A549 (cell line): ENCODE measurements at places on chromosomes 1 and 21. TPM values are rescaled to one million over a fixed set of nuclear protein-coding genes. Genes with fewer than 3 reads are reported as not detected.

DNA sequence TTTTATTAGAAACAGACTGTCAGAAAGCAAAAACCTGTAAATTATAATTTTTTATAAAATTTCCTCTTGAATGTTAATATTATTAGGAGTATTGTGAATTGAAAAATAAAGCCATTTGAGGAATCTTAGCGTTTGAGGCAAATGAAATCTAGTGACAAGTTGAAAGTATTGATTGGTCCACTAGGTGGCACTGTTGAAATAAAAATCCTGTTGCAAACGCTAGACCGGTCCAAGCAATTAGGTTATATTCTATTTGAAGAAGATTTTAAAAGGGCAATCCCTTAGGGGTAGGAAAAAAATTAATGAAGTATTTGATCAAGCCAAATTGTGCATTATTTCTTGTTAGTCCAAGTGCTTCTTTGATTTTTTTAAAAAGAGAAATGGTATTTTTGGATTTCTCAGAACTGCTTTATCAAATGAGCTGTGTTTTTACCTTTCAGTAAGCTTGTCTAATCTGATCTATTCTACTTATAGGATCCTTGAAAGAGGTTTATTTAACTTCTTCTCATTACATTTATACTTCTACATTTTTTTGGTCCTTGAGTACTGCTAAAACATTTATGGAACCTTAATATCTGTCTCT lies 57.7 kb downstream of the ATG4C start:
- DNase-seq: peak; percentile 57

- DNase-seq: no peak
Measured at GRCh38 chr1:81525085-81525484, 275.6 kb upstream of the ADGRL2 start.

DNA sequence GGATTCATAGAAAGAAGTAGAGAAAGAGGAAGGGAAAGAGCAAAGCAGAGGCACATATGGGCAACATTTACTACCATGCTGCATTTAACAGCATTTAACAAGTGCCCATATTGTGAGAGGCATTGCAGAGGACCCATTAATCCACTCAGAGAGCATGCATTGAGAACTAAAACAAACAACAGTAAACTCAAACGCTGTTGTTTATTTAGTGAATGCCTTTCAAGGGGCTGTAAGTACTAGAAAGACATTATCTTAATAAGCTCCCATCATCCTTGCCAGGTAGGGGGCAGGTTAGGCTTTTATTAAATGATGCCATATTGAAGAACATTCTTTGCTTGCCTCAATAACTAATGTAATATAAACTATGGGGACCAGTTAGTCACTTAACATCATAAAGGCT lies 254.3 kb upstream of the DAB1 start:
- no peak for DNase-seq

DNA sequence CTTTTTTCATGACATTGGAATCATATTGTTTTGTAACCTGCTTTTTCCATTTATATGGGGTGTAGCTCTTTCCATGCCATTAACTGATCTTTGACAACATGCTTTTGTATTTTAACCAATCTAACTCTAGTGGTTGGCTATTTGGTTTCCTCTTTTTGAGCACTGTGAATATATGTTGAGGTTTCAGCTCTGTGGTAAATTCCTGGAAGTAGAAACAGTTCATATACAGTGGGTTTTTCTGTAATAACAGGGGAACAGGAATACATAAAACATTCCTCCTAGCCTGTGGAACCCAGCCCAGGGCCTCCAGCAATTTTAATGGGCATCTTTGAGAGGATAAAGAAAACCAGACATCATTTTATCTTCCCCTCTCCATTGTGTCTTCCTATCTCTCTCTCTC lies 17.4 kb downstream of the AZIN2 start:
- DNase-seq: no peak

GRCh38 chr1:14486401-14487201 lies 111.9 kb upstream of the KAZN start:
- DNase-seq: no peak

DNA sequence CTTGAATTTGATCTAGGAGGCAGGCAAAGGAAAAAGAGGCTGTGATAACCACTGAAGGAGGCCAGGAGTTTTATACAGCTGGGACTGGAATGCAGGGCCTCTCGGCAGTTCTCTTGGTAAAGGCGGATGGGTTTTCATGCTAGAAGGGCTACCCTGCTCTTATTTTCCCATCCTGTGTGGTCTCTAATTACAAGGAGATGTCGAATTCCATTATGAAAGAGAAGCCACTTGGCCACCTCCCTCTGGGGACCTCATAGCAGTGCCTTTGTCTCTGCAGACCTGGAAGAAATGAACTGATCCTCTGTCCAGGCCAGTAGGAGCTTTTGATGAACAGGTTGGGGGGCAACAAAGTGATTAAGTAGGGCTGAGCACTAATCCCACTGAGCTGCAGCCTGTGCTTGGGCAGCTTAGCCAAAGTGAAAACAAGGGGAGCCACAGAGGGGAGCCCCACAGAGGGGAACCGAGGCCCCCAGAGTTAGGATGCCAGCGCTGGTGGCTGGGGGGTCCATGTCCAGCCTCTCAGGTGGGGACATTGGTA lies 42.2 kb upstream of the BCAR3 start:
- DNase-seq: no peak

DNA sequence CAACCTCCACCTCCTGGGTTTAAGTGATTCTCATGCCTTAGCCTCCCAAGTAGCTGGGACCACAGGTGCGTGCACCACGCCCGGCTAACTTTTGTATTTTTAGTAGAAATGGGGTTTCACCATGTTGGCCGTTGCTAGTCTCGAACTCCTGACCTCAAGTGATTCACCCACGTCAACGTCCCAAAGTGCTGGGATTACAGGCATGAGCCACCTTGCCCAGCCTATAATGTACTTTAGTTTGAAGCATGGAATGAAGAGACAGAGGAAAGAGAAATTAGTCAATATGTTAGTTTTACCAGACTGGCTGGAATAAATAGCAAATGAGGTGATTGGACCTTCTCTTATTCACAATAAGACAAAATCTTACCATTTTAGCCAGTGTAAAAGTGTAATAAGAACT lies 89.0 kb downstream of the GTF2B start:
- no peak for DNase-seq

DNA sequence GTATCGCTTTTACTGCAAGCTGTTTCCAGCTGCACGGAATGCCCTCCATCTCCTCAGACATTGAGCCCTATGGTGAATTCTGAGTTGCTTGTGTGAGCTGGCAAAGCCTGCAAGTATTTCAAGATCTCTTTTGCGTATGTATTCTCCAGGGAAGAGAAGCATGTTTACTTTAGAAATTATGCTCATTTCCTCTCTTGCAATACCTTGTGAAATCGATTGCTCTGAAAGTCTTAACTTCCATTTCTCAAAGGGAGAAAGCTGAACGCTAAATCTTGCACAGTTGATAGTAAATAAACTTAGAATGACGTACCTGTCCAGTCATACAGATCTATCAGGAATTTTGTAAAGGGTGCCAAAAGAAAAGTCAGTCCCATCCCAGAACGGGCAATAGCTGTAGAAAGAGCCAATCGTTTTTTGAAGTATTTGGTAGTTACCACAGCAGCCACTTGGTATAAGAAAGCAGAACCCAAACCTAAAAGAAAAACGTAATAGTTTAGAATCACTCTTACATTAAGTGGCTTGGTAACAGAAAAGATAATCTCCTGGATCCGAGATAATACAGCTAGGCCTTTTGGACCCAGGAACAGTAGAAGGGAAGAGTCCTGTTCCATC lies 10.0 kb downstream of the SLC16A4 start:
- DNase-seq: no peak

DNA sequence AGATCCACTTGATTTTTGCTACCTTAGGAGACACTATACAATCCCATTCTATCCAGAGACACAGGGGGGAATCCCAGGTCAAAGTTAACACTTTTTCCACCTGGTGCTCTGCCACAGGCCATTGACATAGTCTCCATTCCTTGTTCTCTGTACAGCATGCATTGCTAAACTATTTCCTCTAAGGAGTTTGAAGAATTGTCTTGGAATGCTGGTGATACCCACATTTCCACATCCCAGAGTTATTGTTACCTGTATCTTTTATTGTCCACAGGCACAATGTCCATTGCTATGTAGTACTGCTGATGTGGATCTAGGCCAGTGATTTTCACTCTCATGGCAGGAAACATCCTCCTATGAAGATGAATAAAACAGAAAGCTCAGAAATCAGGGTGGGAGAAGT lies 61.9 kb downstream of the TBX15 start:
- no peak for DNase-seq

GRCh38 chr1:1355416-1355815 lies 2.9 kb downstream of the MXRA8 start:
- DNase-seq: no peak

- DNase-seq: no peak
Measured at GRCh38 chr1:104868794-104869193, 1119.1 kb downstream of the AMY1C start.

DNA sequence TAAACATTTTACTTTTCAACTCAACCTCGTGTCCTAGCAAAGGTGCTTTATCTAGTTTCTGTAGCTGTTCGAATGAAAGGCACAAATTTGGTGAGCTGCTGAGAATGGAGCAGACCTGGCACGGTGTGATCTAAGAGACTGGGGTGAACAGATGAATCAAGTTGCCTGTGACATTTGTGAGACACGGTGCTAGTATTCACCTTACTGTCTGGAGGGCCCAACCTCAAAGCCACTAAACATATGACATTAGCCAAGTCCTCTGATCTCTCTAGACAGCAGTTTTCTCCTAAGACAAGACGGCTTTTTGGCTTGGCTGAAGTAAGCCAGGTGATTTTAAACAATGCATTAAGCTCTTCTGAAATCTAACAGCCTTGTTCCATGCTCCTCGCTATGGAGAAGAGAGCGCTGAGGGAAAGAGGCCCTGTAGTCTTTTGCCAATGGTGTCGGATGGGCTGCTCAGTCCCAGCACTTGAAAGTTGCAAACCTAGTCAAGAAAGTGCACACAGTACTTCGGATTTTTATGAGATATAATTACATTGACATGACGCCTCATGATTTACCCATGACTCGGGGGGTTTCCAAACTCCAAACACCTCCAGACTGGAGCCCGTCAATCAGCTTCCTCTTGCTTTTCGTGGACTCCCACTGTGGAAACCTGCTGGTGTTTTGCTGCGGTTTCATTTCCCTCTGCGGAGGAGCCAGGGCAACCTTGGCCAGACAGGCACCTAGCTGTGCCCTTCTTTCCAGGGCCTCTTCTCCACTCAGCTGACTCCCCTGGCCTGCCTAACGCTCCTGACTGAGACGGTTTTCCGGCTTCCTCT lies 794 bp upstream of the TOR3A start:
- DNase-seq: no peak

- DNase-seq: no peak
Measured at GRCh38 chr1:18486195-18486594, 5.5 kb downstream of the KLHDC7A start.

GRCh38 chr1:106926803-106927582 lies 129.5 kb upstream of the PRMT6 start:
- no peak for DNase-seq

GRCh38 chr1:28170001-28170596 lies 6.4 kb downstream of the PTAFR start:
- DNase-seq: no peak

- DNase-seq: no peak
Measured at GRCh38 chr1:56574794-56575193, 4.6 kb downstream of the PLPP3 start.

- DNase-seq: no peak
Measured at GRCh38 chr1:110492573-110492972, 26.4 kb downstream of the KCNA10 start.

GRCh38 chr1:109802901-109803561 lies 39.3 kb upstream of the EPS8L3 start:
- no peak for DNase-seq

DNA sequence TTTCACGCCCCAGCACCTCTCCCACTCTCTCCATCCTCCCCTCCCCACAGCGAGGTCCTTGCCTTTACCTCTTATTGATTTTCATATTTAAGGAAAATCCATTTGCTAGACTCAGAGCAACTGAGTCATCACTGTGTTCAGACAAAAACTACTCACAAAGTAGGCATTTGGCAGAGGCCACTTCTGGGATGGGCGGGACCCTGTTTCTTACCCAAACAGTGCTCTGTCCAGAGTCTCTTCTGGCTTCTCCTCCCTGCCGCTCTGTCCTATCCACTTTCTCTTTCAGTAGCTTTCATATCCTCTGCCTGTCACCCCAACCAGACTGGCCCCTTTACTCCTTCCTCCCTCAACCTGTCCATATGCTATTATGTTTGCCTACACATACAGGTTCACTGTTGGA lies 2.4 kb upstream of the NAV1 start:
- no peak for DNase-seq

DNA sequence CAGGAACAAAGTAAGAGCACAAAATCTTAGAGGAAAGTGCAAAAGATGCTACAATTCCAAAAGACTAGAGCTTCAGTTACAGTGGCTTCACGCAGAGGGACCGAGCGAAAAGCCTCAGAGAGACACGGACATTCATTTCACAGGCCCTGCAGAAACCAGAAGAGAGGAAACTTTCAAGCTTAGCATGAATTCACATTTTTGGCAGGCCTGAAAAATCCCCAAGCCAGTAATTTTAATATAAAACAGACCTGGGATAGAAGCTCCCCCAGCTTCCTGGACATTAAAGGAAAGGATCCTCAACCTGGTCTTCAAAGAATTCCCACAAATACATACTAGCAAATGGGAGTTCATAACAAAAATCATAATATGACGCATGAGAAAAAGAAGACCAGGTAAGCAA lies 66.2 kb downstream of the HSF2BP start:
- no peak for DNase-seq

- DNase-seq: no peak
Measured at GRCh38 chr1:229185963-229186362, 84.9 kb upstream of the RAB4A start.

The TPTE gene
- polyA plus RNA-seq: not detected in 3 replicates

The UBIAD1 gene
- 9.9 to 11.4 TPM (median 10.8 TPM) in 3 replicates for polyA plus RNA-seq

The NCMAP gene
- polyA plus RNA-seq: 0.08 to 0.24 TPM (median 0.13 TPM) in 3 replicates

The PLA2G2F gene
- not detected in 3 replicates for polyA plus RNA-seq

The C4BPB gene
- polyA plus RNA-seq: 4.9 to 9.5 TPM (median 5.1 TPM) in 3 replicates

The DENND2C gene
- 0.16 to 0.20 TPM (median 0.18 TPM) in 3 replicates for polyA plus RNA-seq

The OR6K3 gene
- polyA plus RNA-seq: not detected in 3 replicates

The TSPAN2 gene
- polyA plus RNA-seq: 2.1 to 3.2 TPM (median 2.7 TPM) in 3 replicates

The OLFML3 gene
- 6.6 to 9.3 TPM (median 8.0 TPM) in 3 replicates for polyA plus RNA-seq

The SERTAD4 gene
- 0.71 to 1.3 TPM (median 0.87 TPM) in 3 replicates for polyA plus RNA-seq

The HPDL gene
- 2.8 to 3.8 TPM (median 2.8 TPM) in 3 replicates for polyA plus RNA-seq

The PTGS2 gene
- polyA plus RNA-seq: 6.9 to 12.3 TPM (median 8.2 TPM) in 3 replicates

The ADAMTSL4 gene
- polyA plus RNA-seq: 1.3 to 2.0 TPM (median 1.5 TPM) in 3 replicates

The CELSR2 gene
- 5.6 to 5.9 TPM (median 5.6 TPM) in 3 replicates for polyA plus RNA-seq

The JAM2 gene
- polyA plus RNA-seq: 0.01 TPM in 1 of 3 replicates, not detected in the others

The S100A4 gene
- polyA plus RNA-seq: 2,180 to 3,189 TPM (median 2,584 TPM) in 3 replicates

The CCDC27 gene
- polyA plus RNA-seq: not detected in 3 replicates

The ADAMTS1 gene
- polyA plus RNA-seq: 0.12 to 0.18 TPM (median 0.17 TPM) in 3 replicates
